ENCODE measurements at places on chromosomes 3 and 15.

- no peak for DNase-seq
Measured at GRCh38 chr15:64906402-64906801, 5.3 kb upstream of the ANKDD1A start.

DNA sequence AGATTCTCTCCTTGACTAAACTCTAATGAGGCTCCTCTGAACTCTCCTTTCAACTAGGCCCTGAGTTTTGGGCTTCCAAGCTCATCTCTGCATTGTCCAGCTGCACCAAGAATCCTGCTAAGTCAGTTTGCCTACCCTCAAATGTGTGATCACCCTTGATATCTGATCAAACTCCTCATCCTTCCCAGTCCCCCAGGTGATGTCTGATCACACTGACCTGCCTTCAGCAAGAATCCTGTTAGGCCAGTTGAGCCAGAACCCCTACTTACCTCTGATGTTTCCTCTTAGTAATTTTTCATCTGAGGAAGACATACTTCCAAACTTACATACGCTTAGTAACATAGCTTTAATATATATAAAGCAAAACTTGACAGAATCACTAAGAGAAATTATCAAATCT is 28.8 kb downstream of the SUMF1 start:
- no peak for DNase-seq

GRCh38 chr3:127615631-127616305 is 13.2 kb upstream of the PODXL2 start:
- no peak for DNase-seq

- no peak for DNase-seq
Measured at GRCh38 chr3:190589326-190589725, 75.4 kb downstream of the IL1RAP start.

DNA sequence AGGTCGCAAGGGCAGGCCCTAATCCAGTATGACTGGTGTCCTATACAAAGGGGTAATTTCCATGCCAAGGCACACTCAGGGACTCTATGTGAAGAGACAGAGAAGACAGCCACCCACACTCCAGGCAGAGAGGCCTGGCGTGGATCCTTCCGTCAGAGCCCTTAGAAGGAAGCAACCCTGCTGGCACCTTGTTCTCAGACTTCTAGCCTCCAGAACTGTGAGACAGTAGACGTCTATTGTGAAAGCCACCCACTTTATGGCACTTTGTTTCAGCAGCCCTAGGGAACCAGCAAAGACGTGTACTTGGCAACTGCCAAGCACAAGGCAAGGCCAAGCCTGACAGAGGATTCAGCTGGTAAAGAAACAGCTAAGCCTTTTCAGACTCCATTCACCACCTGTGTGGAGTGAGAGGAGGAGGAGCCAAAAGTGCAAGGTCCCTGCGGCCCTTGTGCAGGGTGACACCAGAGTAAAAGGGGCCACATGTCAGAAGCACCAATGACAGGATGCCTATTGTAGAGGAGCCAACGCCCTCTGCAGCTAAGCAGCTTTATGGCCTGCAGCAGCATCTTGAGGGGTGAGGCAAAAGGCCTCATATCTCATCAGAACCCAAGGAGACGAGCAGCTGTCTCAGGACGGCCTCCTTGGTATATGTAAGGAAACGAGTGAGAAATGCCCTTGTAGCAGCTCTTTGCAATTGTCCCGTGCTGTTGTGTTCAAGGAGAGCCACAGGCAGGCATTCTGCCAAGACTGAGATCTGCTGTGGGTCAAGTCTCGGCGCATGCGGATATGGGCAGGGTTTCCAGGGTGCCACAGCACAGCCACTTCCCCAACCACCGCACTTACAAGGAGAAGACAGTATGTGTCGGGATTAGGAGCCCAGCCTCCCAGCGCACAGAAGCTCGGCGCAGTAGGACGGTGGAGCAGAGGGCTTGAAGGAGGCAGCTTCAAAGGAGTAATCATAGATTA is 121.5 kb upstream of the LIPC start:
- DNase-seq: no peak

Data from NCI-H510A treated with DMSO at 0.1 percent for 48 hours (cell line).